Progenitor cell of endocrine pancreas (in vitro differentiated cells): ENCODE measurements at places on chromosomes 5 and 9.
A peak's percentile ranks its signal among the peaks of the same experiment; 100 is the strongest.

DNA sequence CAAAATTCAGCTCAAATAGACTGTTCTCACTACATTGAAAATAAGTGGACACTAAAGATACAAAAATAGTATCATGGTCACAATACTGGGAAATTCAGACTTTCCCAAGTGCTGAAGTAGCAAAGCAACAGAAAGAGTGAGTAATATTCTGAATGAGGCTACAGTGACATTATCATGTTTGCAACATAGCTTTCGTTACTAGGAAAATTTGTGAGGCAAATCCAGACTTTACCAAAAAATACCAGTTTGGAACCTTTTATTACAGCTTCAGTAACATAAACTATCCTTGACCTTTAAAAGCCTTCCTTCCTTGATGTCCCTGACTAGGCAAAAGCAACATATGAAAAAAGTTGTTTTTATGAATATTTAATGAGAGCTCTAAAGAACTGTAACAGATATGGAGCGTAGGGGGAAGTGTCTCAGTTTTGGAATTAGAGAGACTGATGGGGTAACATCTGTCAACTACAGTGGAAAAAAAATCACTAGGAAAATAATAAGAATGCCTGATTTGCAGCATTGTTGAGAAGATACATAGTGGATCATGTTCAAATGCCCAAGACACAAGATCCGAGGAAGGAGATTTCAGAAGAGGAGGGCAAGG, 312.9 kb downstream of the ADGRV1 start:
- H3K27ac ChIP-seq: no peak overlapping the region
- H3K27me3 ChIP-seq: no peaks in the 10 kb centered on the region
- H3K4me1 ChIP-seq: peaks cover 10% of the 10 kb centered on the region
- H3K36me3 ChIP-seq: peaks cover 7% of the 10 kb centered on the region
- no peak overlapping the region for H3K4me3 ChIP-seq

- H3K27ac ChIP-seq: peak overlapping the region; percentile 93
- peaks cover 45% of the 10 kb centered on the region for H3K36me3 ChIP-seq
- no peaks in the 10 kb centered on the region for H3K27me3 ChIP-seq
- H3K4me1 ChIP-seq: peaks cover 38% of the 10 kb centered on the region
- no peak overlapping the region for H3K4me3 ChIP-seq
- no peak for DNase-seq
Measured at GRCh38 chr5:172356047-172356446, 72.5 kb upstream of the UBTD2 start.

DNA sequence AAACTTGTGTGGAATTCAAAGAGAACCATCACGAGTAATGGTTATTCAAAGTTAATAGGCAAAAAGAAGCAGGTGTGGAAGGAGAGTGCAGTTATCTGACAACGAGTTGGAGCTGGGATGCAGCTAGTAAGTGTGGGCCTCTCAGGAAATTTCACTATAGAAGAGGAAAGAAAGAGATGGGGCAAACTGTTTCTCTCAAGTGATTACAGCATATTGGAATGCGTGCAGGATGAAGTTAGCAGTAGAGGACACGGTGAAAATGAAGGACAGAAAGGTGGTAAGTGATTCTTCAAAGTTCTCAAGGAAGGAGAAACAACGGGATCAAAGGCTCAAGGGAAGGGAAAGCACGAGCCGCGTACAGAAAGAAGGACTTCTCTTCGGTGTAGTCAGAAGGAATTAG, 84.0 kb downstream of the ADAMTS12 start:
- H3K4me1 ChIP-seq: no peaks in the 10 kb centered on the region
- H3K27me3 ChIP-seq: no peaks in the 10 kb centered on the region
- H3K4me3 ChIP-seq: no peak overlapping the region
- DNase-seq: no peak
- no peaks in the 10 kb centered on the region for H3K36me3 ChIP-seq
- no peak overlapping the region for H3K27ac ChIP-seq

DNA sequence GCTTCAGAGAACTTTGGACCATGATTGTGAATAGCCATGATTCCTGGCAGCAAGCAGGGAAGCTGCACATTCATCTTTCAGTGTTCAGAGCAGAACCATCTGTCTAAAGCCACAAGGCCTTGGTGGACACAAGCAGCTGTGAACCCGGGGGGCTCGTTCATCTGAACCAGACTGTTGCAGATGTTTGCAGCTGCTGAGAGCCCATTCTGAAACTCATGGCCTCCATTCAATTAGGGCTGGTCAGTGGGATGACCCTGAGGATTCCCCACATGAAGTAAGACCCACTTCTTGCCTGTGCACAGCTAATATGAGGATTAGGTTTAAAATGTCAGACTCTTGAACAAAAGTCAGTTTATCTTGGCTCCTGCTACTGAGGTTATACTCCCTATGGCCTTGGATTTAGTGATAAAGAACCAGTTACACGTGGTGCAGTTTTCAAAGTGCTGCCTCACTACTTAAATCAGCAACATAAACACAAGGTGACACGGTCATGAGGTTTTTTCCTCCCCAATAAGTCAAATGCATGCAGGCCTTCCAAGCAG, 109.8 kb upstream of the IFNK start:
- H3K36me3 ChIP-seq: peaks cover 8% of the 10 kb centered on the region
- no peak overlapping the region for H3K27ac ChIP-seq

GRCh38 chr9:20623748-20624124, 1.4 kb upstream of the MLLT3 start:
- peak overlapping the region; percentile 94 for H3K4me3 ChIP-seq
- peaks cover 30% of the 10 kb centered on the region for H3K4me1 ChIP-seq
- peaks cover 25% of the 10 kb centered on the region for H3K27me3 ChIP-seq
- H3K27ac ChIP-seq: peak overlapping the region; percentile 15

GRCh38 chr5:38431242-38431853, 125.1 kb downstream of the LIFR start:
- peaks cover 2% of the 10 kb centered on the region for H3K4me1 ChIP-seq
- H3K27me3 ChIP-seq: peaks cover 5% of the 10 kb centered on the region
- no peak overlapping the region for H3K4me3 ChIP-seq

- H3K27ac ChIP-seq: no peak overlapping the region
- H3K4me3 ChIP-seq: no peak overlapping the region
- peaks cover 17% of the 10 kb centered on the region for H3K4me1 ChIP-seq
- H3K27me3 ChIP-seq: peaks cover 5% of the 10 kb centered on the region
- no peaks in the 10 kb centered on the region for H3K36me3 ChIP-seq
Measured at GRCh38 chr5:59487068-59487686, 406.3 kb downstream of the PDE4D start.

- no peak for DNase-seq
- H3K27ac ChIP-seq: peak overlapping the region; percentile 67
- H3K27me3 ChIP-seq: peaks cover 2% of the 10 kb centered on the region
- H3K36me3 ChIP-seq: no peaks in the 10 kb centered on the region
Measured at GRCh38 chr5:62719061-62719720, 140.6 kb downstream of the LRRC70 start.

- no peak overlapping the region for H3K4me3 ChIP-seq
- H3K27ac ChIP-seq: no peak overlapping the region
- no peaks in the 10 kb centered on the region for H3K27me3 ChIP-seq
- H3K4me1 ChIP-seq: no peaks in the 10 kb centered on the region
- DNase-seq: no peak
Measured at GRCh38 chr9:14146201-14146874, 167.6 kb downstream of the NFIB start.

DNA sequence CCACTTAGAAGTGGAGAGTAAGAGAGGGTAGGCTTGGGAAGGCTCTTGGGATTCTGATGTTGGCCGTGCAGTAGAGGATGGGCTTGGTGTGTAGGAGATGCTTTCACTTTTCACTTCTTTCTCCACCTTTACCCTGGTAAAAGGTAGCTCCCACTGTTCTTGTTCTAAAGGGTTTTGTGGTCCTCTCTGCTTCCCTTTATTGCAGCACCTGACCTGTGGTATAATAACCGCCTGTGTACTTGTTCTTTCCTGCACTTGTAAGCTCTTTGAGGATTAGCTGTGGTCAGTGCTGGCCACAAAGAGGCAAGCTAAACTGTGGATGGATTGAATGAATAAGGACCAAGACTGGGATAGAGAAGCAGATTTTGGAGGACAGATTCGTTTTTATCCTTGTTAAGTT, 25.2 kb downstream of the KDM4C start:
- H3K4me3 ChIP-seq: no peak overlapping the region
- no peak for DNase-seq
- H3K27ac ChIP-seq: no peak overlapping the region
- H3K27me3 ChIP-seq: no peaks in the 10 kb centered on the region
- H3K4me1 ChIP-seq: peaks cover 35% of the 10 kb centered on the region

DNA sequence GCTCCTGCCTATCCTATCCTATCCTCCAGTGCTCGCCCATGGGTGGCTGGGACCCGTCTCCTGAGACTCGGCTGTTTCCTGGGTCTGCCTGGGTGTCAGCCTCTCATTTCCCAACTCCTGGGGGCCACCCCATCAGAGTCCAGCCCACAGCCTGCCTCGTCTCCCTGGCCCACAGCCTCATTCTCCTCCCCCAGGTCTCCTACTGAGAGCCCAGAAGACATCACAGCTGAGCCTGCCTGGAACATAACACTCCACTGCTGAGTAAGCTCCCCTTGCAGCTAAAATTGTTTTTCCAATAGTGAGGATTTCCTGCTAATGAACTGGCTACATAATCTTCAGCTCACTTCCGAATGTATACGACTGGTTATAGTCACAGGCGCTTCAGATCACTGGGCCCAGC, 95.3 kb downstream of the TTLL11 start:
- H3K4me3 ChIP-seq: no peak overlapping the region
- H3K27me3 ChIP-seq: no peaks in the 10 kb centered on the region
- H3K27ac ChIP-seq: no peak overlapping the region
- no peaks in the 10 kb centered on the region for H3K36me3 ChIP-seq

- no peaks in the 10 kb centered on the region for H3K27me3 ChIP-seq
- no peak overlapping the region for H3K4me3 ChIP-seq
- H3K36me3 ChIP-seq: no peaks in the 10 kb centered on the region
- H3K4me1 ChIP-seq: peaks cover 3% of the 10 kb centered on the region
Measured at GRCh38 chr5:96520345-96520744, 87.3 kb upstream of the PCSK1 start.

GRCh38 chr5:127298036-127298429, 7.4 kb downstream of the MEGF10 start:
- no peak for DNase-seq
- H3K36me3 ChIP-seq: no peaks in the 10 kb centered on the region
- H3K4me3 ChIP-seq: no peak overlapping the region
- no peak overlapping the region for H3K27ac ChIP-seq

GRCh38 chr9:101184813-101185278, 156.3 kb downstream of the PLPPR1 start:
- no peak for DNase-seq
- peaks cover 1% of the 10 kb centered on the region for H3K36me3 ChIP-seq
- H3K27me3 ChIP-seq: no peaks in the 10 kb centered on the region
- peaks cover 23% of the 10 kb centered on the region for H3K4me1 ChIP-seq
- H3K27ac ChIP-seq: peak overlapping the region; percentile 84

DNA sequence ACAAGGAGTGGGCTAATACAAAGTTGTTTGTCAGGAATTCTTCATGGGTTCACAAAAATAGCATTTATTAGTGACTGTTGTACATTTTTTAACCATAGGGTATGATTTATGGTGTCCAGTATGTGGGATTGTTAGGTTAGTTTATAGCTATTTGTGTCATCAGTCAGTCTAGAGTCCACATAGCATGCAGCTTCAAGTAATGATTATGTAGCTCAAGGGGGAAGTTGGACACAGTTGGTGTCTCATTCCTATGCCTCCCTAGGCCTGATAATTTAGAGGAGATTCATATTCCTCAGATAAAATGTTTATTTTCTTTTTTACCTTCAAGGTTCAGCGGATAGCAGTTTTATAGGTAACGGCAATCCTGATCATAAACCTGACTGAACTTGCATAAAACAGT, 153.8 kb downstream of the OXCT1 start:
- no peak for DNase-seq
- no peak overlapping the region for H3K27ac ChIP-seq
- H3K36me3 ChIP-seq: no peaks in the 10 kb centered on the region
- no peak overlapping the region for H3K4me3 ChIP-seq
- H3K4me1 ChIP-seq: no peaks in the 10 kb centered on the region

DNA sequence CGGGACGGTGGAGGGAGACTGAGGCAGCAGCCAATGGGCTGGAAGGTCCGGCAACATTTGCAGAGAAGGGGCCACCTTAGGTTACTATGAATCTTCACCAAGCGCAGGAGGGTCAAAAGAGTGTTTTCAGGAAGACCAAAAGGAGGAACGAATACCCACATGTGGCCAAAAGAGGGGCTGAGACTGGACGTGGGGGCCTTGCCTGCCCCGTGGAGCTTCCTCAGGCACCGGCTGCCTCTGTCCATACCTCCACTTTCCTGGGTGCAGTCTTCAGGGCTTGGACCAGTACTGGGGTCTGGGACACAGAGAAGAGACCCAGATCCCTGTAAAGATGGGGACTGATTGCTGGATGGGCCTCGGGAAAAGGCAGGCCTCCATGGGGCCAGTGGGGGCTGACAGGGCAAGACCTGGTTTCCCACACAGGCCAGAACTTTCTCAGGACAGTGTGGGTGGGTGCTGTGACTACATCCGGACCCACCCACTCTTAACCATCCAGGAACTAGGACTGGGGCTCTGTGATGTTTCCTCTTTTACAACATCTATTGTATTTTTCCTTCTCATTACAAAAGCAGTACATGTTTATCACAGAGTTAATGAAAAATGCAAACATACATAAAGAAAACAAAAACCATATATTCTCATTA, 294.7 kb downstream of the ZSWIM6 start:
- H3K36me3 ChIP-seq: no peaks in the 10 kb centered on the region
- H3K27me3 ChIP-seq: no peaks in the 10 kb centered on the region
- DNase-seq: no peak
- H3K27ac ChIP-seq: no peak overlapping the region
- peak overlapping the region; percentile 76 for H3K4me3 ChIP-seq

GRCh38 chr9:16782490-16782889, 88.0 kb downstream of the BNC2 start:
- H3K27me3 ChIP-seq: no peaks in the 10 kb centered on the region
- no peaks in the 10 kb centered on the region for H3K36me3 ChIP-seq
- peaks cover 5% of the 10 kb centered on the region for H3K4me1 ChIP-seq
- no peak for DNase-seq

GRCh38 chr5:6378766-6379103, 388 bp upstream of the MED10 start:
- peak overlapping the region; percentile 98 for H3K27ac ChIP-seq
- H3K4me3 ChIP-seq: peak overlapping the region; percentile 97
- DNase-seq: no peak
- H3K4me1 ChIP-seq: peaks cover 21% of the 10 kb centered on the region

- H3K27ac ChIP-seq: peak overlapping the region; percentile 98
- H3K27me3 ChIP-seq: no peaks in the 10 kb centered on the region
- DNase-seq: peak; percentile 32
- H3K36me3 ChIP-seq: no peaks in the 10 kb centered on the region
- peaks cover 18% of the 10 kb centered on the region for H3K4me1 ChIP-seq
- peak overlapping the region; percentile 92 for H3K4me3 ChIP-seq
Measured at GRCh38 chr9:104927216-104927911, 591 bp downstream of the ABCA1 start.

- no peaks in the 10 kb centered on the region for H3K27me3 ChIP-seq
- peaks cover 1% of the 10 kb centered on the region for H3K36me3 ChIP-seq
- H3K27ac ChIP-seq: no peak overlapping the region
- DNase-seq: no peak
- no peak overlapping the region for H3K4me3 ChIP-seq
- peaks cover 3% of the 10 kb centered on the region for H3K4me1 ChIP-seq
Measured at GRCh38 chr5:122435761-122436160, 123.7 kb downstream of the SNCAIP start.

GRCh38 chr9:129906298-129906697, 71.0 kb downstream of the USP20 start:
- no peak for DNase-seq
- no peaks in the 10 kb centered on the region for H3K4me1 ChIP-seq
- peaks cover 20% of the 10 kb centered on the region for H3K36me3 ChIP-seq

- H3K4me3 ChIP-seq: no peak overlapping the region
- no peak overlapping the region for H3K27ac ChIP-seq
- H3K4me1 ChIP-seq: peaks cover 10% of the 10 kb centered on the region
- H3K36me3 ChIP-seq: no peaks in the 10 kb centered on the region
- no peak for DNase-seq
Measured at GRCh38 chr9:10050016-10050415, 562.8 kb downstream of the PTPRD start.
